ENCODE measurements at places on chromosomes 16 and 17.

DNA sequence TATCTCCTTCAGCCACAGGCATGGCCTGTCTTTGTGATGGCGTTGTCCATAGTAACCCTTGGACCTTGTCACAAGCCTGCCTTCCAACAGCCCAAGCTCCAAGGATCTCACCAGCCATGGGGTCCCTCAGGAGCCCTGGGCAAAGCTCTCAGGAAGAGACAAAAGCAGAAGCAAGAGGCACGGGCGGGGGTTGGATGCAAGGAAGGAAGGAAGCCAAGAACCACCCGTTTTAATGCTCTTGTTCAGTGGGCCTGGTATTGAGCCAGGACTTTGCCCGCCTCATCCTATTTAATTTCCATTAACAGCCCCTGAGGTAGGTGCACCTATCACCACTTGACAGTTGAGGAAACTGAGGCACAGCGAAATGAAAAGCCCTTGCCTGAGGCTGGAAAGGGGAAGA is 32.3 kb upstream of the GOSR2 start:
- DNase-seq: no peak

DNA sequence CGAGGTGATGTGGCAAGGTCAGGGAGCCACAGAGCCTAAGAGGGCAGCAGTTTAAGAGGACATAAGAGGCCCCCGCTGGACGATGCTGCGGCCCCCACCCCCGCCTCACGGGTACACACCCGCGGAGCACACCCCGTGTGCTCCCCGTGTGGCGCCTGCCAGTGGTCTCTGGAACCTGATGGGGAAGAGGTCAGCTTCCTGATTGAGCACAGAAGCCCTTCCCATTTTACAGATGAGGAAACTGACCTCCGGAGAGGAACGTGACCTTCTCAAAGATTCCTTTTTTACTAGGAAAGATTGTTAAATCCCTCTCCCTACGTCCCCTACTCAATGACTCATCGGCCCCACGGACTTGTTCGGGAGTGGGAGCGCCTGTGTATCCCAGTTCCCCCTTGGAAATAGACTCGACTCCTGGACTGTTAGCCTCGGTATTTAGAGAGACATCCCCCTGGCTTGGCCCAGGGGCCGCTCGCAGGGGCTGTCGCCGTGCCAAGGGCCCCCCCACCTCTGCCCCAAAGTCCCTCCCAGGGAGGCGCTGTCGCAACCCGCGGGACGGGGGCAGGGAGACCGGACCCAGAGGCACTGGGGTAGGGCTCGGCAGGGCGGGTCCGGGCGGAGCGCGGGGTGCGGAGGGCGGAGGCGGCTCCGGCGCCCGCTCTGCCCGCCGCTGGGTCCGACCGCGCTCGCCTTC is at the start of gene ABCC3:
ABCC3 (plus strand) TSS at position 658 of the 691 bp plus-strand sequence. CDS start 56 bp downstream, outside the sequence.
- no peak for DNase-seq

GRCh38 chr16:79563921-79564320 is 36.6 kb downstream of the MAF start:
- DNase-seq: no peak

GRCh38 chr17:39949028-39949427 is 13.8 kb upstream of the GSDMA start:
- no peak for DNase-seq

DNA sequence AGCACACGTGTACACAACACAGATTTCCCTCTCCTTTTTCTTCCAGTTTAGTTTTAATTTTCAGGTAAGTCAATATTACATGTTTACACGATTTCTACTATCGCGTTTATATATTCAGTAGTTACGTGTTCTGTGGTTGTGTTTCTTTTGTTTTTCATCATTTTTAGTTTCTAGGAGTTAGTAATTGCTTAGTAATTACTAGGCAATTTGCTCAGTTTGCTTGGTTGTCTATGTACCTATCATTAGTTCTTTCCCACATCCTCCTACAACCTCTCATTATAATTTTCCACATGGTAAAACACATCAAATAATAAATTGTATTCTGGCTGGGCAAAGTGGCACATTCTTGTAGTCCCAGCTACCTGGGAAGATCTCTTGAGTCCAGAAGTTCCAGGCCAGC is 24.6 kb upstream of the GUCY2D start:
- no peak for DNase-seq

- DNase-seq: no peak
These were observed 65.6 kb downstream of the SDR42E1 start for GRCh38 chr16:81945665-81946064.
